H4 (cell line): ENCODE measurements at places on chromosomes 12 and 14. TPM values are rescaled to one million over a fixed set of nuclear protein-coding genes. Genes with fewer than 3 reads are reported as not detected.

DNA sequence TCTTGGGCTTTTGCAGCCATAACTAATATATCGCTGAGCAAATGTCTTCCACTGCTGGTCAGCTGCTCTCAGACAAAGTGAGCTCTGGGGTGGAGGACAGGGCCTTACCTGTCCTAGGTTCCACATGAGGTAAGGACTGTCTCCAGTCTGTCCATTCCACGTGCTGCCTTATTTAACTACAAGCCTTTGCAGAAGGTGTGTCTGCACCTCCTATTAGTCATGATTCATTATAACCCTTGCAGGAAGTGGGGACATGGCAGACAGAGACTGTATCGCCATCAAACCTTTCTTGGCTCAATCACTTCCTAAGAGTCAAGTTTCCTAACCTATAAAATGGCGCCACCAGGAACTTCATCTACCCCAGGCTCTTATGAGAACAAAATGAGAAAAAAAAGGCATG is 46.9 kb downstream of the SLC25A47 start:
- DNase-seq = no peak

DNA sequence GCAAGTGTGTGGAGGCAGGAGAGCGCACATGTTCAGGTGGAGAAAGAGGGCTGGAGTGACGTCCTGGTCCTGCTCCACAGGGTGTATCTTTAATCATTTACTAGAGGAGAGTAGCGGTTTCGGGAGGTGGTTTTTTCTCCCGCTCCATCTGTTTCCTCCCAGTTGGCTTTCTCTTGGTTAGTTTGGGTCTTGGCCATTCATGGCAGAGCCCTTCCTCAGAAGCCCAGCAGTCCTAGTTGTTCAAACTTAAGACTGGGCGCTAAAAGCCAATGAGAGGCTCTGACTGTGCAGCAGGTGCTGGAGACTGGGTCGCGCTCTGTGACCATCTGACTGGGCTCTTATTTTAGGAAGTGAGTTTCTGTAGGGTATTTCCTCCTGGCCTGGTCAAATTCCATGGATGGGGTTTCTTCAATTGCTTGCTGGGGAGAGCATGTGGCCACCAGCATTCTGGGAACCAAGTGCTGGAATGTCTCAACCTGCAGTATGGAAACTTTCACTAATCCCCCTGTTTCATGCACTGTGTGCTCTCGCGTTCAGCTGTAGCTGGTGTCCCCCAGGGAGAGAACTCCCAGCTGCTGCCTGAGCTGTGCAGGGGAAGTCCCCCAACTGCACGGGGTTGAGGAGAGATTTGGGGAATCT is 27.4 kb upstream of the TSPAN9 start:
- no peak for DNase-seq

GRCh38 chr14:94640721-94641631 is 28.8 kb downstream of the SERPINA3 start:
- no peak for DNase-seq

GRCh38 chr14:92945959-92946846 is 23.3 kb downstream of the CHGA start:
- DNase-seq = peak; percentile 83

- DNase-seq = no peak
Measured at GRCh38 chr12:76562130-76562529, 2.6 kb upstream of the OSBPL8 start.

GRCh38 chr12:92362785-92363184 is 217.1 kb upstream of the BTG1 start:
- DNase-seq = no peak

DNA sequence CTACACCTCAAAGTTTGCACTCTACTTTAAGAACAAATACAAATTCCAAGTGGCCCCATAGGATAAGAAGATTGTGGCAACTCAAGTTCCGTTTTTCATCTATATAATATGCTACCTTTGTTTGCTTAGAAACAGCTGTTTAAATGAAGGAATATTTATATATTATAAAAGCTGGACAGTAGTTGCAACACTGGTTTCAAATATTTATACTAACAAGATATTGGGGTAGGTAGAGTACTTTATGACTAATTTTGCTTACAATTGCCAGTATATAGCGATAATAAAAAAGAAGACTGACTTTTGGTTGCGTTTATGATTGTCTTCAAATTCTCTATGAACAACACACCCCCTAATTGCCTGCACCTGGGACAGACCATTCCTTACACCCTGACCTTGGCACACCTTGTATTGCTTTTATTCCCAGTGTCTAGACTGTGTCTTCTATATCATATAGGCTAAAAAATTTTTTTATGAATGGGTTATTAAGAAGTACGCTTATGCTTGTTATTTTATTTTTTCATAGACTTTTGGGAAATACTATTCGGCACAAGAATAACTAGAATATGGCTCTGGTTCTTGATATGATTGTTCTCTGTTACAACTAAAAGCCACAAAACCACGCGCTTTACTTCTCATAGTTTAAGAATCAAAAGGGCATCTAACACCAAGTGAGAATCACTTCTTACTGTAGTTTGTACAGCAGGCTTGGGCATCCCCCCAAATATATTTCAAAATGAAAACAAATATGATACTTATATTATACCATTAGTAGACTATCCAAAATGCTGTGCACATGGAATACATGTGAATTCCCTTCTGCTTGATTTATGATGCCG is 455.4 kb upstream of the DCN start:
- no peak for DNase-seq

The HCAR2 gene
- total RNA-seq = 0.31 TPM in 1 of 2 replicates, not detected in the other

The SERPINA9 gene
- not detected in 2 replicates for total RNA-seq

The GTF2A1 gene
- total RNA-seq = 16.5 and 17.2 TPM in 2 replicates
